ENCODE measurements at places on chromosomes 1 and 21.

DNA sequence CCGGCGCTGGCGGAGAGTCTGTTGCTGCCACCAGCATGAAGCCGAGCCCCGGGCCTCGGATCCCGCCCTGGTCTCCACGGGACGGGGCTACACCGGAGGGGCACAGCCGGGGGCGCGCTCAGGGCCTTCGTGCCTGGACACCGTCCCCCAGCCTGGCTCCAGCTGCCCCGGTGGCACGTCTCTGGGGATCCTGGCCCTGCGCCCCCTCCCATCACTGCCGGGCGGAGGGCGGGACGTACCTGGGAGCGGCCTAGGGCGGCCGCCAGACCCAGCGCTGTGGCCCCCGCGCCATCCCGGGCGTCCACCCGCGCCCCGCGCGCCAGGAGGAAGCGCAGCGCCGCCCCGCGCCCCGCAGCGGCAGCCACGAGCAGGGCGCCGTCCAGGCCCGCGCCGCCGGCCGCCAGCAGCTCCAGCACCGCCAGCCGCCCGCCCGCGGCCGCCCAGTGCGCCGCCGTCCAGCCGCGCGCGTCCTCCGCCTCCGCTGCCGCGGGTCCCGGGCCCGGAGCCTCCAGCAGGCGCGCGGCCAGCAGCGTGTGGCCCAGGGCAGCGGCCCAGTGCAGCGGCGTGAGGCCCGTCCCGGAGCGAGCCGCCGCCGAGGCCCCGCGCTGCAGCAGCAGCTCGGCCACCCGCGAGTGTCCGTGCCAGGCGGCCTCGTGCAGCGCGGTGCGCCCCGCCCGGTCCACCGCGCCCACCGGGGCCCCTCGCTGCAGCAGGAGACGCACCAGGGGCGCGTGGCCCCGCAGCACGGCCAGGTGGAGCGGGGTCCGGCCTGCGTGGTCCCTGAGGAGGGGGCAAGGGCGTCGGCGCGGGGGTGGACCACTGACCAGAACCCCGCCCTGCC lies 1.0 kb downstream of the ANKRD65 start:
- no peak for DNase-seq

- peak; percentile 71 for DNase-seq
These were observed 341.1 kb downstream of the TGFB2 start for GRCh38 chr1:218686258-218686657.

DNA sequence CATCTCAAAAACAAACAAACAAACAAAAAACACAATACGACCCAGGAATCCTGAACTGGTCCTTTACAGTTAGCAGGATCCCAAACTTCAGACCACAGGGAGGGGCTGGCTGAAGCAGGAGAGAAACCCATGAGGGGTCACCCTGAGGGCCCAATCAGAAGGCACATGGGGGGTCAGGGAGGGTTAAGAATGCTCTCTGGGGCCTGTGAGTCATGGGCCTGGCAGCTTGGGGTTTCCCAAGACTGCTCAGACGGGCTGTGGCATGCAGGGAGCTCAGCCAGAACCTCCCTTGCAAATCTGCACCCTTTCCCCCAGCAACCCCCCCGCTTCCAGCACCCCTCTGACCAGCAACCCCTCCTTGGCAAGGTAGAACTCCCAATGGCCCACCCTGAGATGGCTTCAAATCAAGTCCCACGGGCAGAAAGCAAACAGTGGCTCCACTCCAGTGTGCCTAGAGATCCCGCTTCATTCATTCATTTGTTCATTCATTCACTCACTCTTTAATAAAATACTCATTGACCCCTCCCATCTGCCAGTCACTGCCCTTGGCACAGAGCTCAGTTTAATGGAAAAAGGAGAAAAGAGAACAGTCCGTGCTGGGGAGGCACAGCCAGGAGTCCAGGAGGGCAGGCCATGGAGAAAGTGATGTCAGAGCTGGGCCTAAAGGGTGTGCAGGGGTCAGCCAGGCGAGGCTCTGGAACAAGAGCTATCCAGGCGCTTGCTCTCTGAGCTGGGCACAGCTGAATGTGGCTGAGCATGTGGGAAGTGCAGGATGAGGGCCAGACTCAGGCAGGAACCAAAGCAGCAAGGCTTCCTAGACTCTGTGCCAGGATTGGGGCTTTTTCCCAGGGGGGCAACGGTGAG lies 8.2 kb downstream of the UQCRHL start:
- DNase-seq = peak; percentile 99

DNA sequence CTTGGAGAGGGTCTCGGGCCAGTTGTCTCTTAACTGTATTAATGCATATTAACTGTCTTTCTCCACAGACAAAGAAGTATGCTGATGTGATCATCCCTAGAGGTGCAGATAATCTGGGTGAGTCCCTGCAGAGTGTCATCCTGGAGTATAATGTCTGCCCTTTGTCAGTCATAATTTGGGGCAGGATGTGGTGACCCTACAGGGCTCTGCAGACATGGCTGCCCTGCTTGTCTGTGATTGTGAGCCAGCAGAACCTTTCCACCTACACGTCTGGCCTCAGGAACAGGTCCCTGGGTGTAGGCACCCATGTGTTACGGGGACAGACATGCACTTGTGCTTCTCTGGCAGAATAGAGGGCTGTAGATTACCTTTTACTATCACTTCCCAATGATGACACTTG lies 78.4 kb downstream of the UCK2 start:
- no peak for DNase-seq

GRCh38 chr1:151294742-151295462 lies 12.8 kb downstream of the ZNF687 start:
- DNase-seq = no peak

DNA sequence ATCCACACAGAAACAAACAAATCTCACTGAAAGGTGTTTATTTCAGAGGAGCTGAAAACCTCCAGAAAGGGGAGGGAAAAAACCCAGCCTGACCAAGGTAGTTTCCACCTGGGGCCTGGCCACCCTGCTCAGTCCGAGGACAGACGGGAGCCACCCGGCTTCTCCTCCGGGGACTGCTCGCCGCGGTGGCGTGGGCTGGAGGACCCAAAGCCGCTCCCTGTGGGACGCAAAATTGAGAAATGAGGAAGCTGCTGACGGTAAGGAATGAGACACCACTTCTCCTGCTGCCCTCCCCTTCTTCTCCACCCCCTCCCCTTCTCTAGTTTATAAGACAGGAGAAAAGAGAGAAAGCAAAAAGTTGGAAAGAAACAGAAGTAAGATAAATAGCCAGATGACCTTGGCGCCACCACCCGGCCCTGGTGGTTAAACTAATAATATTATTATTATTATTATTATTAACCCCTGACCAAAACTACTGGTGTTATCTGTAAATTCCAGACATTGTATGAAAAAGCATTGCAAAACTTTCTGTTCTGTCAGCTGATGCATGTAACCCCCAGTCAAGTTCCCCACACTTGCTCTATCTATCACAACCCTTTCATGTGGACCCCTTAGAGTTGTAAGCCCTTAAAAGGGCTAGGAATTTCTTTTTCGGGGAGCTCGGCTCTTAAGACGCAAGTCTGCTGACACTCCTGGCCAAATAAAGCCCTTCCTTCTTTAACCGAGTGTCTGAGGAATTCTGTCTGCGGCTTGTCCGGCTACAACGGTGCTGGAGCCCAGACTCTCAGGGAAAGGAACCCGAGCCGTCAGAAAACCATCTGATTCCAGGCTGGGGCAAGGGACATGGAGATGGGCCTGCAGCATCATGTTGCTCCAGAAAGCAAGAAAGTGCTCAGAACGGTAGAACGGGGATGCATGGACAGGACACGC lies 12.5 kb downstream of the ITGB2 start:
- DNase-seq = no peak

- no peak for DNase-seq
These were observed 247.1 kb downstream of the NPHP4 start for GRCh38 chr1:5744911-5745799.

DNA sequence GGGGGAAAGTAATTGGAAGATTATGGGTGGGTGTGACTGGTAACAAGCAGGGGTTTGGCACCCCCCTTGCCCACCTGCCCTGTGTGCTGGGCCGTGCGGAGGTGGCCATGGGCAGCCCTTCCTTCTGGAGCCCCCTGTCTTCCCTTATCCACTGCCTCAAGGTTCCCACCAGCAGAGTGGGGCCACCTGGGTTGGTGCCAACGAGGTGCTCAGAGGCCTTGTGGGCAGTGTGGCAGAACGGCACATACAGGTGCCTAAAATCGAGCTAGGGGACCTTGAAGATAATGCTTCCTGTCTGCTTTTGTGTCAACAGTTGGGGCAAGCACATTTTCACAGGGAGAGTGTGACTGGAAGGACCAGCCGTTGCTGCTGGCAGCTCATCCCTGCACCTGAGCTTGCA lies 161.8 kb downstream of the PCBP3 start:
- no peak for DNase-seq

- DNase-seq = no peak
These were observed 11.9 kb downstream of the PTP4A2 start for GRCh38 chr1:31926252-31926651.

- DNase-seq = no peak
These were observed 170.8 kb downstream of the EDEM3 start for GRCh38 chr1:184583849-184584248.

DNA sequence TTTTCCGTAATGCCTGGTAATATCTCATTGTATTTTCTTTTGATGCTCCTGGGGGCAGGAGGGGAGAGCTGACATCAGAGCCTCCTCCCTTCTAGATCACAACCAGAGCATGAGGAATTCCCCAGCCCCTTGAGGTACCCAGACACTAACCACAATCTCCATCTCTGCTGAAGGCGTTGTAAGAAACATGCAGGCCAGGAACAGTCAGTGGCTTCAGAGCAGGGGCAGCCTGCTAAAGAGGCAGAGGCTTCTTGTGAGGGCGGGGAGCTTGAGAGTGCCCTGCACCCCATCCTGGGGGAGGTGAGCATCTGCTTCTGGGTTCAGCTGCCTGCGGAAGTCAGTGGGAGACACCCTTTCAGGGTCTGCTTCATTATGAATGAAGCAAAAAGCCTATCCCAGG lies 19.0 kb downstream of the MAPKAPK2 start:
- DNase-seq = no peak

- DNase-seq = peak; percentile 56
These were observed 253.1 kb upstream of the IRF2BP2 start for GRCh38 chr1:234862944-234863515.

DNA sequence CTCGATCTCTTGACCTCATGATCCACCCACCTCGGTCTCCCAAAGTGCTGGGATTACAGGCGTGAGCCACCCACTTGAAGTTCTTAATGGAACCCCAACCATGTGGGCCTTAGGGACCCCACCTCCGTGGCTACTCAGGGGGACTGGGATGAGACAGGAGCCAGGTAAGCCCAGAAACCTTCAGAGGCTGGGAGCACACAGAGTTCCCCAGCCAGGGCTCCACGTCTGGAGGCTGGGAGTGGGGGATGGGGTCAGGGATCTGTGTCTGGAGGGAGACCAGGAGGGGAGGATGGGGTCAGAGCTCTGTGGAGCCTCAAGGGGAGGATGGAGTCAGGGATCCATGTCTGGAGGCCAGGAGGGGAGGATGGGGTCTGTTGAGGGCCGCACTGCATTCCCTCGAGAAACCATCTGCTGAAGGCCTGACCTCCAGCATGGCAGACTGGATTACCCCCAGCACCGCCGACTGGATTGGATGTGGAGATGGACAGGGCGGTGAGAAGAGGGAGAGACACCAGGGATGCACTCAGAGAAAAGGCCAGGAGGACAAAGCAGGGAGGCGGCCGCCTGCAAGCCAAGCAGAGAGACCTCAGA lies 2.1 kb upstream of the FTCD start:
- DNase-seq = no peak

DNA sequence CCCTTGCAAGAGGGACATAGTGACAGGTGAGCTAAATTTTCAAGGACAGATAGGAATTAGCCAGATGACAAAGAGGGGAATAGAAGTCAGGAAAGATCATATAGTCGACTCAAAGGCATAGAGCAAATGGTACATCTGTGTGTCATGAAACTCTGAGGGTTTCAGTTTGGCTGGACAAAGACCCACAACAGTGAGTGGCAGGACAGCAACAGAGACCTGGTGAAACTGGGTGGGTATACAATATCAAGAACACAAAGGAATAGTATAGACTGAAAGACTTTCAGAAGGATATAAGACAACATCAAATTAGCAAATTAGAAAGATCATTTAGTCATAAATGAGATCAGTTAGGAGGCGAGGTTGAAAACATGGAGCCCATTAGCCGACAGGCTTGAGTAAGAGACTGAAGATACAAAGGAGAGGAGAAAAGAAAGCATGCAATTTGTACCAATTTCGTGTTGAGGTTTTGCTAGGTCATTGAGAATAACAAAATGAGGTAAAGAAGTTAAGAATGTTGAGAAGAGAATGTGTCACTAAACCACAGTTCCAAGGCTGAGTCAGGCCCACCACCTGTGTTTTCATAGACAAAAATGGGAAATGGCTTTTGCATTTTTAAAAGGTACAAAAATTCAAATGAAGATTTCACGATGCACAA lies 213.8 kb downstream of the HHIPL2 start:
- DNase-seq = no peak
